ENCODE measurements at places on chromosomes 13 and 19. TPM values are rescaled to one million over a fixed set of nuclear protein-coding genes. Genes with fewer than 3 reads are reported as not detected.

The ONECUT3 gene
- not detected for total RNA-seq

The IRGC gene
- not detected for total RNA-seq

The TNFRSF19 gene
- total RNA-seq = 0.07 TPM

The A1BG gene
- total RNA-seq = 25.4 TPM

The CGB8 gene
- total RNA-seq = not detected

The MBD3L2 gene
- not detected for total RNA-seq

DNA sequence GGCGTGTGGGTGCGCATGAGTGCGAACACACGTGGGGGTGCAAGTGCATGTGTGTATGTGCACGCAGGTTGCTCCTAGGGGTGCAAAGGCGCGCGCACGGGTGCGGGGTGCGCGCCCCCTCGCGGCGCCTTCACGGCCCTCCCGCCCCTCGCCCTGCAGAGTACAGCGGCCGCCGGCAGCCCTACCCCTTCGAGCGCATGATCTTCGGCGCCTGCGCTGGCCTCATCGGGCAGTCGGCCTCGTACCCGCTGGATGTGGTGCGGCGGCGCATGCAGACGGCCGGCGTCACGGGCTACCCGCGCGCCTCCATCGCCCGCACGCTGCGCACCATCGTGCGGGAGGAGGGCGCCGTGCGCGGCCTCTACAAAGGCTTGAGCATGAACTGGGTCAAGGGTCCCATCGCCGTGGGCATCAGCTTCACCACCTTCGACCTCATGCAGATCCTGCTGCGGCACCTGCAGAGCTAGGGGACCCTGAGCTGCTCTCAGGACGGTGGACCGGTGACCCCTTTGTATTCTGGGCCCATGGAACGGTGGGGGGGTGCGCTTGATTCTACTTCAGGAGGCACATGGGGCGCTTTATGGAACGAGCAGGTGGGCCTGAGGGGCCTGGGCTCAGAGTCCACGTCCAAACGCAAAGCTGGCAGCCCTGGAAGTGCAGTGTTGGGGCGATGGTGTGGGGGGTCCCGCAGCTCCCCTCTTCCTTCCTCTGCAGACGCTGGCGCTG, 27.7 kb downstream of the TMEM161A start:
- no peak overlapping the region for H3K27ac ChIP-seq
- no peaks in the 10 kb centered on the region for H3K27me3 ChIP-seq
- H3K4me3 ChIP-seq = no peak overlapping the region
- H3K36me3 ChIP-seq = no peaks in the 10 kb centered on the region
- DNase-seq = peak; percentile 24

- H3K4me3 ChIP-seq = no peak overlapping the region
- H3K36me3 ChIP-seq = peaks cover 5% of the 10 kb centered on the region
Measured at GRCh38 chr13:48621056-48621455, 32.7 kb upstream of the CYSLTR2 start.

- no peak for DNase-seq
- H3K27ac ChIP-seq = no peak overlapping the region
- H3K4me1 ChIP-seq = no peaks in the 10 kb centered on the region
- no peaks in the 10 kb centered on the region for H3K27me3 ChIP-seq
- H3K36me3 ChIP-seq = no peaks in the 10 kb centered on the region
Measured at GRCh38 chr19:44823373-44823698, 14.4 kb downstream of the BCAM start.

DNA sequence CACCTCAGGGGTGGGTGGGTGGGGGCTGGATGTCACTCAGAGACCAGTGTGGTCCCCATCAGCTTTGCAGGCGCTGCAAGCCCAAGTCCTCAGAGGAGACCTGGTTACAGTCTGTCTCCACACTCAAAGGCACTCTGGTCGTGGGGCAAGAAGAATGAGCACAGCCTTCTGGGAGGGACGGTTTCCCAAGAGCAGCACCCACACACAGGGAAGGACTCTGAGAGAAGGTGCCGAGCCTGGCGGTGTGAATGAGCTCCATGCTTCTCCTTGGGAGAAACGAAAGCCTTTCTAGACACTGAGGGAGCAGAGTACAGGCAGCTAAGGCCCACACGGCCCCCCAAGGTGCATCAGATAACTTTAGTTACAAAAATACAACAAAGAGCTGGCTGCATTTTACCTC, 473.6 kb downstream of the FOXO1 start:
- no peak for DNase-seq
- no peaks in the 10 kb centered on the region for H3K27me3 ChIP-seq
- peaks cover 46% of the 10 kb centered on the region for H3K4me1 ChIP-seq
- H3K36me3 ChIP-seq = no peaks in the 10 kb centered on the region
- no peak overlapping the region for H3K4me3 ChIP-seq

- H3K27ac ChIP-seq = peak overlapping the region; percentile 98
- peak overlapping the region; percentile 88 for H3K4me3 ChIP-seq
- peaks cover 8% of the 10 kb centered on the region for H3K36me3 ChIP-seq
Measured at GRCh38 chr13:27130979-27131623, 40.5 kb downstream of the USP12 start.

DNA sequence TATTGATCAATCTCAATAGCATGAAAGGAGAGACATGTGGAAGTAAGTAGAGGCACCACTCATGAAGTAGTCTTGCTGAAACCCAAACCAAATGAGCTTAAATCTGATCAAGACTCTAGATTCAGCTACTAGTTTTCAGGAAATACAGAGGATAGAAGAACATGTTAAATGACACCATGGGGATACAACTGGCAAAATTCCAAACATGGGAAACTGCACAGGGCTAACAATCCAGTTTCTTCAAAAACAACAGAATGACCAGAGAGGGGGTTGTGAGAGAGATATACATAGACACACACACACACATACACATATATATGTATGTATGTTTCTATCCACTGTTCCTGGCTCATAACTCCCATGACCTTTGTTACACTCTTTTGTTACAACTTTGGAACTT, 44.8 kb downstream of the MRPL57 start:
- peaks cover 6% of the 10 kb centered on the region for H3K36me3 ChIP-seq
- no peak for DNase-seq
- no peak overlapping the region for H3K4me3 ChIP-seq
- H3K4me1 ChIP-seq = peaks cover 17% of the 10 kb centered on the region
- peaks cover 22% of the 10 kb centered on the region for H3K27me3 ChIP-seq

GRCh38 chr13:75762076-75762937, 126.2 kb downstream of the LMO7 start:
- peak overlapping the region; percentile 89 for H3K27ac ChIP-seq
- H3K4me3 ChIP-seq = peak overlapping the region; percentile 69
- H3K36me3 ChIP-seq = peaks cover 6% of the 10 kb centered on the region
- H3K4me1 ChIP-seq = peaks cover 81% of the 10 kb centered on the region
- H3K27me3 ChIP-seq = no peaks in the 10 kb centered on the region

DNA sequence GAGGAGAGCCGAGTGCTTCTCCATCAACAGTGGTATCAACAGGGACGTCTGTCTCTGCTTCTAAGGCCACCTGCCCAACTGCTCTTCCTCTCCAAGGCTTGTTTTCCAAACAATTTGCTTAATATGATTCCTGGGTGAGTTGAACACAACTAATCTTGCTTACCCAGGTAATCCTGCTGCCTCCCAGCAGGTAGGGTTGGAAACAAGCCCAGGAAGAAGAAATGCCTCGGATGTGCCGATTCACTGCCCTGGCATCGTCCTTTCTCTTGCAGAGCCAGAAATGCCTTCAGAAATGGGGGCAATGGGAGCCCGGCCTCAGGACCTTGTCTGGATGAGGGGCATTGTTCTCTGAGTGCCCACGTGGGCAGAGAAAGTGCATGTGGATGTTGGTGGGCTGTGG, 51.9 kb upstream of the C1QTNF9B start:
- no peak for DNase-seq
- no peak overlapping the region for H3K27ac ChIP-seq
- H3K27me3 ChIP-seq = peaks cover 27% of the 10 kb centered on the region
- H3K4me3 ChIP-seq = no peak overlapping the region
- H3K36me3 ChIP-seq = no peaks in the 10 kb centered on the region

- no peaks in the 10 kb centered on the region for H3K4me1 ChIP-seq
- H3K27ac ChIP-seq = no peak overlapping the region
- DNase-seq = no peak
- H3K4me3 ChIP-seq = no peak overlapping the region
- H3K27me3 ChIP-seq = peaks cover 19% of the 10 kb centered on the region
Measured at GRCh38 chr13:109584844-109585361, 201.5 kb downstream of the IRS2 start.

GRCh38 chr19:53771144-53771543, 53.0 kb downstream of the NLRP12 start:
- no peaks in the 10 kb centered on the region for H3K36me3 ChIP-seq
- no peak overlapping the region for H3K4me3 ChIP-seq
- DNase-seq = no peak
- H3K4me1 ChIP-seq = no peaks in the 10 kb centered on the region
- peaks cover 8% of the 10 kb centered on the region for H3K27me3 ChIP-seq

DNA sequence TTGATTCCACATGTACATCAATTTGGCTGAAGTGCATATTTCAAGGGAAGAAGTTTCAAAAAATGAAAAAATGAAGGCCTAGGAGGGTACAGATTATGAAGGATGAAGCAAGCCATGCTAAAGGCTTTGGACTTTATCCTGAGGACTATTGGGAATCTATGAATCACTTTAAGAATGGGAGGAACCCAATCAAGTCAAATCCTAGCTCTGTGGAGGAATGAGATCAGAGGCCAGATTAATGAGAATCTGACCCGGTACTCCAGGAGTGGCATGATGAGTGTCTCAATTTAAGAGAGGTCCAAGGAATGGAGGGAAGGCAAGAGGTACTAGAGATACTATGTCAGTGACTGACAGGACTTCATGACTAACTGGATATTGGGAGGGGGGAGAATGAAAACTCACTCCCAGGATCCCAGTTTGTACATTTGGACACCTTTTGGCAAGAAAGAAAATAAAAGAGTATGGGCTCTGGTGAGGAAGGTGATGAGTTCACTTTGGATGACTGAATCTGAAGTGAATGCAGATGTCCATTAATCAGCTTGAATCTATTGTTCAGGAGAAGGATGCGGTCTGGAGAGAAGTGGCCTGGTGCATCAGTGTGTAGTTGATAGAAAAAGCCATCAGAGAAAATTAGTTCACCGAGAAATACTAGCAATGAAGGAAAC, 349.0 kb downstream of the EFNB2 start:
- H3K4me3 ChIP-seq = no peak overlapping the region
- DNase-seq = no peak
- H3K27ac ChIP-seq = no peak overlapping the region
- H3K4me1 ChIP-seq = no peaks in the 10 kb centered on the region

- H3K36me3 ChIP-seq = peaks cover 7% of the 10 kb centered on the region
- no peaks in the 10 kb centered on the region for H3K27me3 ChIP-seq
- H3K4me3 ChIP-seq = peak within 1 kb of the TSS; percentile 96
Measured at GRCh38 chr19:19515642-19516519, at the start of gene NDUFA13. Gene NDUFA13 (plus strand): TSS chr19:19516225. CDS start chr19:19516239, 14 bp downstream.

DNA sequence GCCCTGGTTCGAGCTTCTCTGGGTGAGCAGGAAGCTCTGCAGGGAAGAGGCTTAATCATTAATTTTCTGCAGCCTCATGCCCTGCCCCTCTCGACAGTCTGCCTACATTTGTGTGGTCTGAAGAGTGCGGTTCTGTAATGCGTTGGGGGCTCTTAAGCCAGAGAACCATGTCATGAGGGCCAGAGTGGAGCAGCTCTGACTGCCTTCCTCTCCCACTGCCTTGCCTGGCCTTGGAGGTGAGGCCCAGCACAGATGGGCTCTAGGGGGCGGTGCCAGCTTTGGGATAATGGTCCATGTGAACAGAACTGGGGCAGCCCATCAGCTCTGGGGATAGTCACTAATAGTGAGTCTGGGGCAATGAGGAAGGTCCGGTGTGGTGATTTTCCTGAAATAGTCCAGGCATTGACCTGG, 5.7 kb downstream of the FGF9 start:
- no peak overlapping the region for H3K4me3 ChIP-seq
- no peak overlapping the region for H3K27ac ChIP-seq
- H3K27me3 ChIP-seq = peaks cover 41% of the 10 kb centered on the region
- H3K4me1 ChIP-seq = peaks cover 20% of the 10 kb centered on the region

DNA sequence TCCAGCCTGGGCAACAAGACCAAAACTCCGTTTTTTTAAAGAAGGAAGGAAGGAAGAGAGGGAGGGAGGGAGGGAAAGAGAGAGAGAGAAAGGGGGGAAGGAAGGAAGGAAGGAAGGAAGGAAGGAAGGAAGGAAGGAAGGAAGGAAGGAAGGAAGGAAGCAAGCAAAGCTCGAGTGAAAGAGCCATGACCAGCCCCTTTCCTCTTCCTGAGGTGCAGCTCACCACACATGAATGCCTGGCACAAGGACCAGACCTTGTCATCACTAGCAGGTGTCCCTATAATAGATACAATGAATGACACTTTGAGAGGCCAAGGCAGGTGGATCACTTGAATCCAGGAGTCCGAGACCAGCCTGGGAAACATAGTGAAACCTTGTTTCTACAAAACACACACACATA, 31.0 kb downstream of the SPRY2 start:
- no peaks in the 10 kb centered on the region for H3K4me1 ChIP-seq
- H3K36me3 ChIP-seq = no peaks in the 10 kb centered on the region
- no peak overlapping the region for H3K27ac ChIP-seq
- H3K4me3 ChIP-seq = no peak overlapping the region

DNA sequence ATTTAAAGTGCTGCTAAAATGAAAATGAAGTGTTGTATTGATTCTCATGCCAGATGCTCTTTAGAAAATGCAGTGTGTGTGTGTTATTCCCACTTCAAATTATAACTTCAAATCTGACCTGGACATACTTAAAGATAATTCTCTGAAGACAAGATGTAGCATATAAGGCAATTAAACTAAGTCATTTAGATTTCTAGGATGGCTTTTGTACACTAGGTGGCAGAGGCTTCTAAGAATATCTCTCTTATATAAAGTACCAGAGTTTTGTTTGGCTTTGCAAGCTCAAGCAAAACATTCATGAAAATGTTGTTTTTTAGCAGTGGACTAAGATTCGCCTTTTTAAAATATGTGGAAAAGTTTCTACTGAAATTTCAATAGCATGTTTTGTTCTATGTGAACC, 407.2 kb downstream of the GPC5 start:
- no peaks in the 10 kb centered on the region for H3K36me3 ChIP-seq
- H3K27ac ChIP-seq = no peak overlapping the region
- H3K27me3 ChIP-seq = no peaks in the 10 kb centered on the region
- no peaks in the 10 kb centered on the region for H3K4me1 ChIP-seq

- DNase-seq = no peak
- no peak overlapping the region for H3K4me3 ChIP-seq
- H3K27ac ChIP-seq = no peak overlapping the region
- H3K4me1 ChIP-seq = no peaks in the 10 kb centered on the region
Measured at GRCh38 chr13:25200783-25201182, 28.7 kb upstream of the AMER2 start.

GRCh38 chr19:32573492-32573794, 7.5 kb upstream of the PDCD5 start:
- no peak for DNase-seq
- no peak overlapping the region for H3K4me3 ChIP-seq
- no peaks in the 10 kb centered on the region for H3K36me3 ChIP-seq
- H3K27ac ChIP-seq = no peak overlapping the region
- peaks cover 21% of the 10 kb centered on the region for H3K27me3 ChIP-seq
- H3K4me1 ChIP-seq = peaks cover 23% of the 10 kb centered on the region

GRCh38 chr13:44263751-44264620, 109.6 kb upstream of the SERP2 start:
- H3K4me3 ChIP-seq = no peak overlapping the region
- no peak overlapping the region for H3K27ac ChIP-seq
- no peak for DNase-seq
